Forelimb muscle (tissue), 1 donor: ENCODE measurements at places on chromosomes 6 and 20.

DNA sequence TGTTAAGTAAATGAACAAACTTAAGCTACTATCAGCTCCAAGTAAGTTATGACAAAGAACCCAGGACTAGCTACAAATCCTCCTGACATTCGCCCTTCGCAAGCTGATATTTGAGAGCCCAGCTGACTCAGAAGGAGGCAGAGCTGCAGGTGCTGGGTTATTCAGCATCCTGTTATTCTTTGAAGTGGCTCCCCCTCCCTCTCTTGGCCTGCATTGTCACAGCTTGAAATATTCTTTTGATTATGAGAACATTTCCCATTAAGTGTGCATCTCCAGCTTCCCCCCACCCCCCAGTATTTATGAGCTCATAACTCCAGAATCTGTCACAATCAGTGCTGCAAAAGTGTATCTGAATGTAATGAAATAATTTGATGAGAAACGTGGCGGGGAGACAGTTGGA lies 78.8 kb upstream of the RALY start:
- no peak for DNase-seq

DNA sequence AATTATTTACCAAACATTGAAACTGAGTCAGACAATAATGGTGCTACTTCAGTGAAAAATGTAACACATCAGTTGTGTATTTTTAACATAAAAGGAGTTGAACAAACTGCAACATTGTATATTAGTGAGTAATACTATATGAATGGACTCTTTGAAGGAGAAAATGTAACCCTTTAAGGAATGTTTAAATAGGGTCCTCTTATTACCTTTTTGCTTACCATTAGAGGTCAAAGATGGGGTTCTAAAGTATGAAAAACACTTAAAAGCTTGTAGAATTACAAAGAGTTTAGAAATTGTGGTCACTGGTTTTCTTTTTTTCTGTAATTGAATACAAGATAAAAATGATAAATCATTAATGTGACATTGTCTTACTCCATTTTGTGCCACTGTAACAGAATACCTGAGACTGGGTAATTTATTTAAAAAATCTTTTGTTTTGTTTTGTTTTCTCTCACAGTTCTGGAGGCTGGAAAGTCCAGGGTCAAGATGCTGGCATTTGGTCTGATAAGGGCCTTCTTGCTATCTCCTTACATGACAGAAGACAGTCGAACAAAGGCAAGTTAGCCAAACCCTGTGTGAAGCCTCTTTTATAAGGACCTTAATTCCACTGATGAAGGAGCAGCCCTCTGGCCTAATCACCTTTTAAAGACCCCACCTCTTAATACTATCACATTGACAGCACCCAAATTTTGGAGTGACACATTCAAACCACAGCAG lies 43.2 kb downstream of the SESN1 start:
- no peak for DNase-seq

DNA sequence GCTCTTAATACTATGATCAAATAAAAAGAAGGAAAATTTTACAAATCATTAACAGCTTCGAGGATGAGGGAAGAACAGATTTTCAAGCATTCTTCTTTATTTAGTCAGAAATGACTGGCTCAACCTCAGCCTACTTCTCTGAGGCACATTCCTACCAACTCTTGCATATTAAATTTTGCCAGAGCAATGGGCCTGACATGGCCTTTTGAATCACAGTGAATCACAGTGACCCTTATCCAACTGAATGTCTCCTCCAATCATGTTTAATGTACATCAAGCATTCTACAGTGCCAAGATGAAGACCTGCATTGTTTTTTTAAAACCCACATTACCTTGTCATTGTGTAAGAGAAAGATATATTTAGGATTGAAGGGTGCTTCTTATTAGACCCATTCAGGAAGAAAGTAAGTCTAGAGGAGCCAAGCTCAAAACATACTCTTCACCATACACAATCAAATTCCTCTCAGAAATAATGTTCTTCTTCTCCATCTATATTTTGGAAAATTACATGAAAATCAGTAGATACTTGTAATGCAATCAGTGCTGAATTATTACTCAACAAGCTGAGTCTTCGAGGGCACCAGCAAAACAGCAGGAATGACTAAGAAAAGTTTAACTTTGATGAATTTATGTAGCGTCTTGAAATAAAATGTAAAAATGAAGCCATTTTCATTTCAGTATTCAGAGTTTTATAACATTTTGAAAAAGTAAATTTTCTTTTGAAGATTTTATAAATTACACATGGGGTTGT lies 44.1 kb upstream of the MOXD1 start:
- DNase-seq = no peak

- no peak for DNase-seq
These were observed 679 bp upstream of the RING1 start for GRCh38 chr6:33207552-33208090.

DNA sequence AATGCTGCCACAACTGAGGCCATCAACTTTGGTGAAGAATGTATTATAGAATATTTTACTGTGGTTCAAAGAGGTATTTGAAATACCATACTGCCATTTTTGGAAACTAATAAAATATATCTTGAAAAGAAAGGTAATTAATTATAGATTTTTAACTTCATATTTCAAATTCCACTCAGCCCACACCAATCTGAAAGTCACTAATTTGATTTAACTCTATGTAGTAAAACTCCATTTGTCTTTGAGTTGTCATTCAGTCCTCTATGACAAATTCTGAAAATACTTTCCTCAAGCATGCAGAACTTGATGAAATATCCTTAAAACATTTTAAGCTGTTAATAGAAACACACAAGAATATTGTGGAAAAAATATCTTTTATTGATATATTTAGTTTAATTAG lies 1196.7 kb upstream of the CITED2 start:
- no peak for DNase-seq

GRCh38 chr6:129264480-129265045 lies 381.6 kb downstream of the LAMA2 start:
- no peak for DNase-seq

DNA sequence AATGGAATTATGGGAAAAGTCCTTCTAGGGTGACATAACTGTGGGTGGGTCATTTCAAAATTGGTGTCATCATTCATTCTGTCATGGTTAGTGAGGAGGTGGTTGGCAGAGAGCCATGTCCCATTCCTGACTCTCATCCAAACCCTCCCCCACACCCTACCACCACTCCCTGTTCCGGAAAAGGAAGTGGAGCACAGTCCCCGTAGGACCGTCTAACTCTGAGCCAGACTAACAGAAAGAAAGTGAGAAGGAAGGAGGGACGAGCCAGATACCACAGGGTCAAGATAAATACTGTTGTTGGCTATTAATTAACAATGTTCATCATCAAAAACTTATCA lies 4.8 kb downstream of the TRIM10 start:
- DNase-seq = no peak

GRCh38 chr6:14058029-14058695 lies 59.4 kb upstream of the CD83 start:
- DNase-seq = no peak

- DNase-seq = no peak
These were observed 225.7 kb upstream of the TENT5A start for GRCh38 chr6:81978230-81978629.

- DNase-seq = no peak
These were observed 5.5 kb upstream of the AIG1 start for GRCh38 chr6:143055213-143055612.

DNA sequence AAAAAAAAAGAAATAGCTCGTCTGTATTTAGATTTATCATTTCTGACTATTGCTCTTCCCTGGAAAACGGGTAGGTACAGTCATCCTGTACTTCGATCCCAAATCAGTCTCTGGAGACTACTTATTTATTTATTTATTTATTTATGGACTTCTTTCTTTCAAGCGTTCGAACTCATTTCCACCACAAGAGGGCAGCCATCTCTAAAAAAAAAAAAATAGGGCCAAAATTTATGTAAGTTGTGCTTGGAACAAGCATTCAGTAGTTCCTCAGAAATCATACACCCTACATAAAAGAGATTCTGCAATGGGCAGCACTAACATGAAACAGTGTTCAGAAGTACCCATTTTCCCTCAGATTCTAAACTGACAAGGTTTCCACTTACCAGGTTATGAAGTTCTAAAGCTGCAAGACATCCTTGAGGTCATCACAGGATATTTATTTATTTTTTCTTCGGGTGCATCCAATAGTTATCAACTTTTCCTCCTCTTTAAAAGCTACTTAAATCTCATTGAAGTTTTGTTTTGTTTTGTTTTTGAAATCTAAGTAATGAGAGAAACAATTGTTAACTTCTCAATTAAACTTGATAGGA lies 1.9 kb upstream of the BMP2 start:
- no peak for DNase-seq

GRCh38 chr20:51736947-51737346 lies 31.2 kb downstream of the ATP9A start:
- no peak for DNase-seq

DNA sequence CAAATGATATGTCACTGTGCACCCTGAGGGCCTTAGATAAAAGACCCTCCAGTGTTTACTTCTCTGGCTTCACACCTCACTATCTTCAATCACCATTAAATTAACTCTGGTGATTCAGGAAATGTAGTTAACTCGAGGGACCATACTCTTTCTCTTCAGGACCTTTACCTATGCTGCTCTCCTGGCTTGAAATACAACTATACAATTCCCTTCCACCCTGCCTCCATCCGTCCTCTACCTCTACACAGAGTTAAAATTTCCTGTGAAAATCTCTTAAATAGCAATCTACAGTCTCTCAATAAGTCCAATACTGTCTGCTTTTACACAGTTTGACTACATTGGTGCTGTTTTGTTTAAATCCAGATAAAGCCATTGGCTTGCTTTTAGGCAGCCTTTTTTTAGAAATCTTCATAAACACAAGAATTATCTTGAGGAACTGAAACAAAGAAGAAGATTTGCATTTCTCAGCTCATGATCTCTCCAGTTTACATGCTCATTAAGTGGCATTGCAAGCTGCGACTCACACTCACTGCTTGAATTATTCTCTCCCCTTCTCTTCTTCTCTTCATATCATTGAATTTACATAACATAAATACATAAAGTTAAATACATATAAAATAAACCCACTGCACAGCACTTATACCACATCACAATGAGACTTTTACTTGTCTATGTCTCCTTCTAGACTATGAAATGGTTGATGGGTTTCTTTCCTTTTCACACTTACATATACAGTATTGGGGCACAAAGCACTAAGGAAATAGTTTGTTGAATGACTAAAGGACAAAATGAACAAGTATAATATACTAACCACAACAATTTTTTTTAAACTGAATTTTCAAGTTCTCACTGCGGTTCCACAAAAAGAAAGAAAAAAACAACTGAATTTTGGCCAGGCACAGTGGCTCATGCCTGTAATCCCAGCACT lies 239.0 kb upstream of the KCNQ5 start:
- DNase-seq = no peak

DNA sequence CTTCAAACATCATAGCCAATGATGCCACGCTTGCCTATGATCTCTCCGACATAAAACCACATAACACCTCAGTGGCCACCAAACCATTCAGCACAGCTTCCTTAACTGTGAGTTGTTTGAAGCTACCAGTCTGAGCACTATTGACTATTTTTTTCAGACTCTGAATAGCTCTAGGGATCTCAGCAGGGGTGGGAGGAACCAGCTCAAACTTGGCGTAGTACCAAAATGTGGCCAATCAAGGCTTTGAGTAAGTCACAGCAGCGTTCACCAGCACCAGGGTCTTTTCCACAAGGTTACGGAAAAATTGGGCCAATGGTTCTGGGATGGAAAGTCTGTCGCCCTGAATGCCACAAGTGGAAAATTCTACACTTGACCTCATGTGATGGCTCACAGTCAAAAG lies 70.6 kb downstream of the SMPDL3A start:
- no peak for DNase-seq

DNA sequence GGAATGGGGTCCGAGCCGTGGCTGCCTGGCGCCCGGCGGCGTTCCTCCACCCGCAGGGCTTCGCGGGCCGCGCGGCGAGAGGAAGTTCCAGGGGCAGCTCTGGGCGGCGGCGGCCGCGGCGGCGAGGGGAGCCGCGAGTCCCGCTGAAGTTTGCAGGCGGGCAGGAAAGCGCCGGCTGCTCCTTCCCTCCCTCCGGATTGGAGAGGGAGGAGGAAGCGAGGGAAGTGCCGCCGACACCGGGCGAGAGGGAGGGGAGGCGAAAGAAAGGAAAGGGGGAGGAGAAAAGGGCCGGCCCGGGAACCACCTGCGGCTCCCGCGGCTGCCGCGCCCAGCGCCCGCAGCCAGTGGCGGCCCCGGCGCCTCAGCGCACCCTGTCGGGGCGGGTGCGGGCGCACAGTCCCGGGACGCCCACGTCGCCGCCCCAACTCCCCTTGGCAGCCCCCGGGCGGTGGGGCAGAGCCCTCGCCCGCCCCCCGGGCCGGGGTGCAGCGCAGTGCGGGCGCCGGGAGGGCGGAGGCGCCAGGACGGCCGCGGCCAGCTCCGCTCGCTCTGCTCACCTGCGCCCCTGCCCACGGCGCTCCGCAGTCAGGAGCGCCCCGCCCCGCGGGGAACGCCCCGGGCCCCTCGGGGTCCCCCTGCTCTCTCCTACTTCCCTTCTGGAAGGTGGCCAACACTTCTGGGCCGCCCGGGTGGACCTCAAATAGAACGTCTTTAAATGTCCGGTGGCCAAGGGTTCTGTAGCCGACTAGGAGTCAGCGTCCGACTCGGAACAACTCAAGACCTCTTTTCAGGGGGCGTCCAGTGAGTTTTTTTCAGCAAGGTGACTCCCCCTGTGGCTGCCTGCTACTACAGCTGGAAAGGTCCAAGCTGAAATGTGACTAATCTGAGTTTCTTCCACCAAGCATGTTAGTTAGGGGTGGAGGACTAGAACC lies 80.3 kb upstream of the CCDC28A start:
- no peak for DNase-seq
